Endothelial cell (in vitro differentiated cells): ENCODE measurements at places on chromosomes 1 and 21. TPM values are rescaled to one million over a fixed set of nuclear protein-coding genes. Genes with fewer than 3 reads are reported as not detected.

DNA sequence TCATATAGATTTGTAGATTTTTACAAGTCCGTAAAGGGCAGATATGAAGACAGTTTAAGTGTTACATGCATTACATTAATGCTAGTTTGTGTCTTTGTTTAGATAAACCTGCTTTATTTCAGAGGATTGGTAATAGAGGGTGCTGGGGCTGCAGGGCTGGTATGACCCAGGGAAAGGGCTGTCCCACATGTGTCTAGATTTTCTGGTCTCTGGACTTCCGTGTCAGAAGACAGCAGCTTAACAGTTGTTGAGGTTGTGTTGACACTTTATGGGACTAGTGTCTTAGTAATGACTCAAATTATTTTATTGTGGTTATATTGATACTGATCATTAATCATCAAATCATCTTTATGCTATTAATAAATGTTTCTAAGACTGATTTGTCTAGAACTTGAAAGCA is 10.1 kb downstream of the PRDM2 start:
- H3K4me1 ChIP-seq: no peaks in the 10 kb centered on the region
- no peak overlapping the region for H3K4me3 ChIP-seq
- no peak for DNase-seq

DNA sequence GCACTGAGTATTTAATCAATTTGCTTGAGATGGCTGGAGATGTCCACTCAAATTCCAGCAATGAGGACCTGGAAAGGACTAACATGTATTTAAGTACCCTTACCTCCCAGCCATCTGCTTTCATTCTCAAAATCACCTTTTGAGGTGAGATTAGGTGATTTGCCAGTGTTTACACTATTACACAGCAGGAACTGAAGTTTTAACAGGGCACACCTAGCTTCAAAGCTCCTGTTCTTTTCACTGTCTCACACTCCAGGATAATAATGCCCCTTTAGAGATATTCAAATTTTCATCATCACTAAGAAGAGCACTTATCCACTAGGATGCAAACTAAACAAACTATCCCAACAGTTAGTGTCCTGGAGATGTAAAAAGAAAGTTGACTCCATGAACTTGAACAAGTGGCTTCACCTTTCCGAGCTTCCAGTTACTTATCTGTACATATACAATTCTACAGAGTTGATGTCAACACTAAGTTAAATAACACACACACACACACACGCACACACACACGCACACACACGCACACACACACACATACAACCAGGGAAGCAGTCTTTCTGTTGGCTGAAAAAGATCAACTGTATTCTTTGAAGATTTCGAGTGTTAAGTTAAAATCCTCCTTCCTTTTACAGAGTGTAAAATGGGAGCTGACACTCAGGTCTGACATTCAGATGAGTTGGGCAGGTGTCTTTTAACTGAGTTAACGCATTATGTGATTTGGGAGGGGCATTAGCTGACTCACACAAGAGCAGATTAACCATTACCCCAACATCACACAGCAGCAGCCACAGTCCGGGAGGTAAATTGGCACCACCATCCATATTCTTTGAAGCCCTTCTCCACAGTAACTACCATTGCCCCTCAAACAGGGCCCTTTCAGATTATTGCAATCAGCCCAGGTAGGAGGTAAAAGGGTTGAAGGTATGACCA is 15.5 kb upstream of the JAK1 start:
- no peak overlapping the region for H3K27ac ChIP-seq
- no peaks in the 10 kb centered on the region for H3K27me3 ChIP-seq
- no peak overlapping the region for H3K4me3 ChIP-seq
- no peaks in the 10 kb centered on the region for H3K36me3 ChIP-seq
- H3K4me1 ChIP-seq: peaks cover 9% of the 10 kb centered on the region

- no peaks in the 10 kb centered on the region for H3K4me1 ChIP-seq
- no peak overlapping the region for H3K4me3 ChIP-seq
- H3K27me3 ChIP-seq: no peaks in the 10 kb centered on the region
- H3K36me3 ChIP-seq: no peaks in the 10 kb centered on the region
- DNase-seq: no peak
- H3K27ac ChIP-seq: no peak overlapping the region
These were observed 145.5 kb downstream of the CRB1 start for GRCh38 chr1:197413564-197413963.

- H3K27me3 ChIP-seq: peaks cover 23% of the 10 kb centered on the region
- H3K36me3 ChIP-seq: no peaks in the 10 kb centered on the region
- peak overlapping the region; percentile 38 for H3K27ac ChIP-seq
- H3K4me1 ChIP-seq: no peaks in the 10 kb centered on the region
These were observed 2.9 kb upstream of the FOXO6 start for GRCh38 chr1:41358131-41359021.

DNA sequence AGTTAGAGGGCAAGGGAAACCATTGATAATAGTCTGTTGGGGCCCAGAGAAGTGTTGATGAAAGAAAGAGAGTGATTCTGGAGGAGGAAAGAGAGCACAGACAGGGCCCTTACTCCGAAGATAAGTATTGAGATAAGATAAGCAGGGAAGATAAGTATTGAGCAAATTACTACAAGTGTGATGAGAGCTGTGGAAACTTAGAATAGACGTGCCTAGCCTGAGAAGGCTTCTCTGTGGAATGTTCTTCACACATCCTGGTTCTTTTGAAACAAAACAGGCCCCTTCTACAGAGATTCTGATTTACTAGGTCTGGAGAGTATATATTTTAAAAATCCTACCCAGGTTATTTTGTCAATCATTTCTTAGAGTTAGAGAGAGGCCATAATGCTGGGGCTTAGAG is 26.4 kb downstream of the FNBP1L start:
- peaks cover 2% of the 10 kb centered on the region for H3K27me3 ChIP-seq
- no peak overlapping the region for H3K27ac ChIP-seq
- DNase-seq: no peak

DNA sequence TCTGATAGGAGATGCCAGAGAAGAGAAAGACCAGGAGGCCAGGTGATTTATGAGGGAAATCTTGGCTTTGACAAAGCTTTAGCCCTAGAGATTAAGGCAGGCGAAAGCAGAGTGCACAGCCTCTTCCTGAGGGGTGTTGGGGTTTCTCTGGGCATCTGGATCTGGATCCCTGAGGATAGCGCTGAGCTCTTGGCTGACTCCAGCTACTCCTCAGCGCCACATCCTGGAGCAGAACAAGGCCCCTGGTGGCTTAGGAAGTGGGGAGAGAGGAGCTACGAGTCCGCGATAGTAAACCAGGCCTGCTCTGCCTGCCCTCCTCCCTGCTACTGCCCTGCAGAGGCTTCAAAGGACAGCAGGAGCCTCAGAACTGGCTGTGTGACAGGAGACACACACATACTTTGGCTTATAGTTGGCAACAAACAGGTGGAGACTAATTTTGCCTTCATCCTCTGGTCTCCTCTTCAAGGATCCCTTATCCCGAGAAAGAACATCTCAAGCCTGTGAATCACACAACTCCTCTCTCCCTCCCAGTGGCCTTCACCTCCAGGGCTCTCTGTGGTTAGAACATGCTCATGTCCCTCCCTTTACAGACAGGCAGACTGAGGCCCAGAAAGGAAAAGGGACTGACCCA is 66.9 kb downstream of the TRABD2B start:
- H3K36me3 ChIP-seq: no peaks in the 10 kb centered on the region
- no peak overlapping the region for H3K27ac ChIP-seq
- peaks cover 1% of the 10 kb centered on the region for H3K27me3 ChIP-seq
- no peaks in the 10 kb centered on the region for H3K4me1 ChIP-seq
- no peak overlapping the region for H3K4me3 ChIP-seq

GRCh38 chr21:44730951-44731579 is 19.7 kb upstream of the TSPEAR start:
- no peak overlapping the region for H3K4me3 ChIP-seq
- no peak for DNase-seq
- peaks cover 6% of the 10 kb centered on the region for H3K27me3 ChIP-seq
- H3K4me1 ChIP-seq: no peaks in the 10 kb centered on the region
- peaks cover 7% of the 10 kb centered on the region for H3K36me3 ChIP-seq
- H3K27ac ChIP-seq: no peak overlapping the region

DNA sequence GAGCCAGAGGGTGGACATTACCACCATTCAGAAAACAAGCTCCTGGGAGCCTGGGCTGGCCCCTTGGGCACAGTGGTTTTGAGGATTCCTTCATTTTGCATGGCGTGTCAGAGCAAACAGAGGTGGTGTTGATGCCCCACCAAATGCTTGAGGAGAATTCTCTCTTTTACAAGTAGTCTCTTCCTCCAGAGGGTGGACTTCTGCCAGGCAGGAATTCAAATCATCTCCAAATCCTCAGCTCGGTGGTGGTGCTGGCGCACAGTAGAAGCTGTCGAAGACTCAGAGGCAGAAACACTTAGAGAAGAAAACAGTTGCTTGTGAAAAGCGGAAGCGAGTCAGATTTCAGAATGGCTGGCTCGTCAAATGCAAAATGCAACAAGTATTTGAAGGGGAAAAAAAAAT is 3.4 kb upstream of the CHI3L1 start:
- peaks cover 11% of the 10 kb centered on the region for H3K27me3 ChIP-seq
- H3K4me3 ChIP-seq: no peak overlapping the region
- no peak for DNase-seq
- no peak overlapping the region for H3K27ac ChIP-seq
- peaks cover 11% of the 10 kb centered on the region for H3K4me1 ChIP-seq

- no peak overlapping the region for H3K27ac ChIP-seq
- no peaks in the 10 kb centered on the region for H3K4me1 ChIP-seq
- H3K36me3 ChIP-seq: peaks cover 36% of the 10 kb centered on the region
- no peak overlapping the region for H3K4me3 ChIP-seq
These were observed 70.5 kb upstream of the DMRTA2 start for GRCh38 chr1:50493710-50494109.

GRCh38 chr1:928825-929661 is 5.3 kb downstream of the SAMD11 start:
- no peaks in the 10 kb centered on the region for H3K36me3 ChIP-seq
- no peak for DNase-seq
- no peak overlapping the region for H3K27ac ChIP-seq
- no peak overlapping the region for H3K4me3 ChIP-seq

- H3K27me3 ChIP-seq: no peaks in the 10 kb centered on the region
- no peak for DNase-seq
- peaks cover 3% of the 10 kb centered on the region for H3K4me1 ChIP-seq
- H3K4me3 ChIP-seq: no peak overlapping the region
These were observed 62.1 kb downstream of the USP24 start for GRCh38 chr1:55153031-55153430.

DNA sequence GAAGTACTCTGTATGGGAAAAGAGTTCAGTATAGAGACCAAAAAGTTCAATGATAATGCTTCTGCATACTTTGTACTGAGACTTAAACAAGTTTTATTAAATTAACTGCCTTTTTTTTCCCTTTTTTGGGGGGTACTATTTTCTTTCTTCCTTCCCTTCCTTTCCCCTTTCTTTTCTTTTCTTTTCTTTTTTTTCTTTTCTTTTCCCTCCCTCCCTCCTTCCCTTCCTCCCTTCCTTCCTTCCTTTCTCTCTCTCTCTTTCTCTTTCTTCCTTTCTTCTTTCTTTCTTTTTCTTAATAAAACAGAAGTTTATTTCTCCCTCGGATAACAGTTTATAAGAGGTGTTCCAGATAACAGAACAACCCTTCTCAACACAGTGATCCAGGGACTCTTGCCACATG is 77.5 kb downstream of the LHX8 start:
- no peaks in the 10 kb centered on the region for H3K36me3 ChIP-seq
- no peak overlapping the region for H3K4me3 ChIP-seq
- no peaks in the 10 kb centered on the region for H3K27me3 ChIP-seq
- DNase-seq: no peak

DNA sequence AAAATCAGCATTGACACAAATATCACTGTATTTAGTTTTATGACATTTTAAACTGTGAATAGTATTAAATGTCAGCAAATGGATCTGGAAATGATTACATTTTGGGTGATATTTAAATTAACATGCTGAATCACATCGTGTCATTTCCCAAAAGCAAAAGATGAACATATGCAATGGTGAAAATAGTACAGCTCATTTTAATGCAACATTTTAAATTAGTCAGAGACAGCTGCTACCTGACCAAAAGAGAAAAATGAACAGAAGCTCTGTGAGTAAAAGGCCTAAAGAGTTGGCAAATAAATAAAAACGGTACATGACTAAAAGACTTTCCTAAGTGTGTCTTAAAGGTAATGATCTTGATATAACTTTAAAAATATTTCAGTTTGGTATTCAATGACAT is 86.0 kb upstream of the GNG4 start:
- H3K4me1 ChIP-seq: peaks cover 5% of the 10 kb centered on the region
- H3K36me3 ChIP-seq: no peaks in the 10 kb centered on the region
- no peak overlapping the region for H3K4me3 ChIP-seq
- no peak for DNase-seq
- no peaks in the 10 kb centered on the region for H3K27me3 ChIP-seq

GRCh38 chr1:233843525-233844204 is 60.8 kb upstream of the SLC35F3 start:
- no peak for DNase-seq
- H3K27me3 ChIP-seq: no peaks in the 10 kb centered on the region
- no peaks in the 10 kb centered on the region for H3K36me3 ChIP-seq
- peaks cover 5% of the 10 kb centered on the region for H3K4me1 ChIP-seq

- DNase-seq: no peak
- no peaks in the 10 kb centered on the region for H3K27me3 ChIP-seq
- no peaks in the 10 kb centered on the region for H3K36me3 ChIP-seq
- peaks cover 5% of the 10 kb centered on the region for H3K4me1 ChIP-seq
- H3K27ac ChIP-seq: no peak overlapping the region
These were observed 117.5 kb downstream of the TOMM20 start for GRCh38 chr1:235011064-235011598.

GRCh38 chr1:6157528-6158174 is 22.5 kb downstream of the CHD5 start:
- H3K27me3 ChIP-seq: peaks cover 11% of the 10 kb centered on the region
- H3K36me3 ChIP-seq: peaks cover 4% of the 10 kb centered on the region
- no peak overlapping the region for H3K27ac ChIP-seq
- no peak for DNase-seq
- H3K4me1 ChIP-seq: peaks cover 6% of the 10 kb centered on the region

- H3K27ac ChIP-seq: peak overlapping the region; percentile 81
- H3K4me3 ChIP-seq: peak overlapping the region; percentile 45
- peaks cover 61% of the 10 kb centered on the region for H3K4me1 ChIP-seq
- peaks cover 20% of the 10 kb centered on the region for H3K36me3 ChIP-seq
- no peak for DNase-seq
- peaks cover 9% of the 10 kb centered on the region for H3K27me3 ChIP-seq
These were observed 3.5 kb downstream of the RO60 start for GRCh38 chr1:193062698-193063463.

- H3K27ac ChIP-seq: no peak overlapping the region
- H3K36me3 ChIP-seq: no peaks in the 10 kb centered on the region
- no peak for DNase-seq
- peaks cover 1% of the 10 kb centered on the region for H3K27me3 ChIP-seq
- no peaks in the 10 kb centered on the region for H3K4me1 ChIP-seq
These were observed 472.4 kb upstream of the PRMT6 start for GRCh38 chr1:106584107-106584506.

MYOG gene
- 15.7 TPM for total RNA-seq

FBXO42 gene
- 17.2 TPM for total RNA-seq

OVAAL gene
- not detected for total RNA-seq

WNT3A gene
- total RNA-seq: not detected

TMEM240 gene
- total RNA-seq: 6.6 TPM

CFHR4 gene
- total RNA-seq: 0.87 TPM

MIXL1 gene
- 2.4 TPM for total RNA-seq

TFF3 gene
- not detected for total RNA-seq

C1orf141 gene
- not detected for total RNA-seq

TDRD5 gene
- total RNA-seq: not detected

SH3D21 gene
- 4.8 TPM for total RNA-seq

DNM3 gene
- 7.7 TPM for total RNA-seq
